ENCODE measurements at places on chromosomes 12 and 14. TPM values are rescaled to one million over a fixed set of nuclear protein-coding genes. Genes with fewer than 3 reads are reported as not detected.
A peak's percentile ranks its signal among the peaks of the same experiment; 100 is the strongest.

The WNT1 gene
- total RNA-seq = not detected

- H3K27ac ChIP-seq = no peak overlapping the region
- H3K4me1 ChIP-seq = no peaks in the 10 kb centered on the region
Measured at GRCh38 chr12:22275843-22276242, 58.7 kb downstream of the ST8SIA1 start.

DNA sequence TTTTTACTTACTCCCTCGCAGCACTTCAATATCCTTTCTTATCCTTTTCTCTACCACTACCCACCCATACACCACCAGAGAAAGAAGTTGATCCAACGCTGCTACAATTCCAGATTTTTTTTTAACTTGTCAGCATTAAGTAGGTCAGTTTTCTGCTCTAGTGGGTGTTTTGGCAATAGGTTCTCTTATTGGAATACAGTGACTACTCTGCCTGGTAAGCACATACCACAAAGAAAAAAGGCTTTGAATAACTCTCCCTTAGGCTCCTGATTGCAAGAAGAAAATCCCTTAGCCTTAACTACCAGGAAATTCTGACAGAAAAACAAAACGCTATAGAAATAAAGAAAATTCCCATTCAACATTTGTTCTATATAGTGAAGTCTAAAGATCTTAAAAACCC is 72.0 kb downstream of the NUMB start:
- H3K36me3 ChIP-seq = peaks cover 6% of the 10 kb centered on the region
- H3K27me3 ChIP-seq = no peaks in the 10 kb centered on the region
- H3K27ac ChIP-seq = no peak overlapping the region
- no peak for DNase-seq
- H3K4me3 ChIP-seq = no peak overlapping the region
- H3K4me1 ChIP-seq = no peaks in the 10 kb centered on the region

GRCh38 chr12:59375633-59376032 is 220.2 kb upstream of the SLC16A7 start:
- no peaks in the 10 kb centered on the region for H3K27me3 ChIP-seq
- no peak for DNase-seq
- H3K4me3 ChIP-seq = no peak overlapping the region
- no peak overlapping the region for H3K27ac ChIP-seq
- no peaks in the 10 kb centered on the region for H3K36me3 ChIP-seq

- H3K36me3 ChIP-seq = no peaks in the 10 kb centered on the region
- H3K27ac ChIP-seq = no peak overlapping the region
- H3K4me3 ChIP-seq = no peak overlapping the region
- no peaks in the 10 kb centered on the region for H3K4me1 ChIP-seq
- no peaks in the 10 kb centered on the region for H3K27me3 ChIP-seq
Measured at GRCh38 chr12:39006286-39006685, 100.9 kb upstream of the CPNE8 start.

DNA sequence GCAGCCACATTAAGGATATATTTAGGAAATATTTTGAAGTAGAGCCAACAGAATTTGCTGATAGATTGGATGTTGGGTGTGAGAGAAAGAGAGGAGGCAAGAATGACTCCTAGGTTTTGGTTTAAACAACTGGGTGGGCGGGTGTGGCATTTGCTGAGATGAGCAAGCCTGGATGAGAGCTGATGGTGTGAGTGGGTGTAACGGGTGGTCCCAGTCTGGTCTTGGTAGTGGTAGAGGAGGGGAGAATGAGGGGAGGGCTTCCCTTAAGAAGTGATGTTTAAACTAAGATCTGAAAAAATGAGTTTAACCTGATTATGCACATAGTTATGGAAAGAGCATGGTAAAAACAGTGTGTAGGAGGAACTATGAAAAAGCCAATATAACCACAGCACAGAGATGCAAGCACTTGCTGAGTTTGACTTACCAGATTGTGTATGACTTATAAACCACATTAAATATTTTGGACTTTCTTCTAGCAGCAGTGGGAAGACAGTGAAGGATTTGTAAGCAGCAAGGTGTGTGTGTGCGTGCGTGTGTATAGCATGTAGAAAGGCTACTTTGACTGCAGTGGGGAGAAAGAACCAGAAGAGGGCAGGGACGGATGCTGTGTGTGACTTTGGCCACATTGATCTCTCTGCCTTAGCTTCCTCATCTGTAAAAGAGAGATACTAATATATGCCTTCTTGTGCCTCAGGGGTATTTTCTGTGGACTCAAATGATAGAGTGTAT is 139.7 kb downstream of the PRIMA1 start:
- H3K36me3 ChIP-seq = 0 out of 2 replicates have a peak, but pooled peaks cover 3% of the 10 kb centered on the region
- DNase-seq = peak; percentile 48
- no peaks in the 10 kb centered on the region for H3K27me3 ChIP-seq
- H3K27ac ChIP-seq = no peak overlapping the region
- no peak overlapping the region for H3K4me3 ChIP-seq
- H3K4me1 ChIP-seq = no peaks in the 10 kb centered on the region

GRCh38 chr12:82682851-82683261 is 3.9 kb upstream of the TMTC2 start:
- H3K36me3 ChIP-seq = no peaks in the 10 kb centered on the region
- no peak for DNase-seq
- H3K4me3 ChIP-seq = no peak overlapping the region

- H3K27me3 ChIP-seq = no peaks in the 10 kb centered on the region
- H3K4me1 ChIP-seq = no peaks in the 10 kb centered on the region
- no peak for DNase-seq
- no peaks in the 10 kb centered on the region for H3K36me3 ChIP-seq
- no peak overlapping the region for H3K27ac ChIP-seq
Measured at GRCh38 chr14:80692903-80693302, 248.6 kb downstream of the CEP128 start.

DNA sequence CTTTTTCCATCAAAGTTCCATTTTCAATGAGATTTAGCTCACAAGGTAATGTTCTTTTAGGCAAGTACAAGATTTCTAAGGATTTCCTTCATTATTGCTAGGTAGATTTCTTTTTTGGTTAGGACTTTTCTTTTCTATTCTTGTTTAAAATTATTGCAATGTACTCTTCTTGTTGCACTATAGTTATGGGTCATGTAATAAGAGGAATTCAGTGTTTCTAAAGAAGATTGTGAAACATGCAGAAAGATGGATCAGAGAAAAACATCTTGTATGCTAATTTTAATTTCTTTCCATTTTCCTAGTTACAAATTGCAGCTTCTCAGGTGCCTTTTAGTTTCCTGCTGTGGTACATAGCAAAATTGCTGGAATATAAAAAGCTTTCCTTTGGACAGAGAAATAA is 56.1 kb downstream of the BTG1 start:
- H3K4me1 ChIP-seq = no peaks in the 10 kb centered on the region
- H3K27ac ChIP-seq = no peak overlapping the region
- DNase-seq = no peak
- no peaks in the 10 kb centered on the region for H3K27me3 ChIP-seq

DNA sequence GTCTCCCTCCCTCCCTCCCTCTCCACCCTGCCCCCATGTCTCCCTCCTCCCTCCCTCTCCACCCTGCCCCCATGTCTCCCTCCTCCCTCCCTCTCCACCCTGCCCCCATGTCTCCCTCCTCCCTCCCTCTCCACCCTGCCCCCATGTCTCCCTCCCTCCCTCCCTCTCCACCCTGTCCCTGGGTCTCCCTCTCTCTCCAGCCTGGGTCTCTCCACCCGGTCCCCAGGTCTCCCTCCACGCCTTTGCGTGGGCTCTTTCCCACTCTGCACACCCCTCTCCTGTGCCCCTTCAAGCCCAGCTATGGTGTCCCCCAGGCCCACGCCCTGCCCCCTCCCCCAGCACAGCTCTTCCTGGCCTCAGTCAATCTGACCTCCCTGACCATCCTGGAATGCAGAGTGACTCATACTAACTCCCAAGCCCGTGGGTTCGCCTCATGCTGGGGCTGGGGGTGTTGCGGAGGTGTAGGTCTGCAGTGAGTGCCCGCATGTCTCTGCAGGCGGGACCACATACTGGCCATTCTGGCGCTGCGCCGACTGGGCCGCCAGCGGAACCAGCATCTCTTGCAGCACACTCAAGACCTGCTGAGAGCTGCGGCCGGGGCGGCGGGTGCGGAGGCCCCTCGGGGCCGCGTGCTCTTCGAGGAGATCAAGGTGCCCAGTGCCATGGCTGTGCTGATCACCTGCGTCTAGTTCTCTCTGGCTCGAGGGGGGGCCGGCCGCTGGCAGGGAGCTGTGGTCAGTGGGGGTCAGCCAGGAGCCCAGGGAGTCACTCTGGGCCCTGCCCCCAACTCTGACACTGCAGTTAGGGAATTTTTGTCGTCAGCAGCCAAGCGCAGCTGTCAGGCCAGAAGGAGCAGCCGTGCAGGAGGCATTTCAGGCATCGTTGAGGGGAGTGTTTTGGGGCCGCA is 13.5 kb upstream of the TNFAIP2 start:
- no peak overlapping the region for H3K27ac ChIP-seq
- H3K4me3 ChIP-seq = peak overlapping the region; percentile 19
- peak; percentile 79 for DNase-seq
- H3K4me1 ChIP-seq = peaks cover 6% of the 10 kb centered on the region
- H3K36me3 ChIP-seq = no peaks in the 10 kb centered on the region
- no peaks in the 10 kb centered on the region for H3K27me3 ChIP-seq

DNA sequence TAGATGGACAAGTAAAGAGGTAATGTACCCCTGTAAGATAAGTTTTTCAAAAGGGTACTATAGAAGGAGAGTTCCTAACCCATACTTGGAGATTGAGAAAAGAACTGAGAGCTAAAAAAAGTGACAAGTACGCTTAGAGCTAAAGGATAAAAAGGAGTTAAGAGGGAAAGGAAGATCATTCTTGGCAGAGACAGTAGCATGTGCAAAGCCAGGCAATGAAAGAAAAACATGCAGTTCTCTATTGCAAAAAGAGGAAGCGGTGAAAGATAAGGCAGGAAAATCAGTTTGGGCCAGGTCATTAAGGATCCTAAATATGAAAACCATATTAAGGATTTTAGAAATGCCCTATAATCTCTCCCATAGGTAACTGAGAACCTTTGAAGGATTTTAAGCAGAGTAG is 500.4 kb upstream of the GARIN6 start:
- H3K27me3 ChIP-seq = no peaks in the 10 kb centered on the region
- no peak for DNase-seq
- H3K4me3 ChIP-seq = no peak overlapping the region
- H3K27ac ChIP-seq = no peak overlapping the region
- H3K4me1 ChIP-seq = no peaks in the 10 kb centered on the region
- H3K36me3 ChIP-seq = peaks cover 5% of the 10 kb centered on the region

DNA sequence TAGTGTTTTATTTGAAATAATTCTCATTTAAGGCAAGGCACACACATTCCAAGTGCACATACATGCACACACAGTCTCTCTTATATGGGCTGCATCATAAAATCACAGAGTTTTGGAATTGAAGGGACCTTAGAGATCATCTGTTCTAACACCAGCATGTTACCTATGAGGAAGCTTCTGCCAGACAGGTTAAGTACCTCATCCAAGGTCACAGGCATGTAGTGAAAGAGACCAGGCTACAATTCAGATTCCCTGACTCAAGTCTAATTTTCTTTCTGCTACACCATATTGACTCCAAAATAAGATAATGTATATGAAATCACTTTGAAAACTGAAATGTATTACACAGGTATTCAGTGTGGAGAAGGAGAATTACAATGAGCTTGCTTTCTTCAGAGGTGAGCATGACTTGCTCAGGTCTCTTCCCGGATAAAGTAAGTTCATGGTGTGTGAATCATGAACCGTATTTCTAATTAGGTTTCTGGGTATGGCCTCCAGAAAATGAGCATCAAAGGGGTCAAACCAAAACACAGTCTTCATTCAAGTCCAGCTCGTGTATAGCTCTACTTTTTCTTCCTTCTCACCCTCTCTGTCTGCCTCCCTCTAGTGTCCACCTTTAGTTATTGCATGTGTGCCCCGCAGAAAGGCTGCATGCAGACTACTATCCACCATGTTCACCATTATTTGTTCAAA is 411.9 kb downstream of the FUT8 start:
- no peaks in the 10 kb centered on the region for H3K36me3 ChIP-seq
- DNase-seq = peak; percentile 71
- H3K4me1 ChIP-seq = peaks cover 13% of the 10 kb centered on the region
- H3K27me3 ChIP-seq = no peaks in the 10 kb centered on the region
- no peak overlapping the region for H3K27ac ChIP-seq

The LGR5 gene
- 0.09 TPM for total RNA-seq

The ACOT4 gene
- 1.8 TPM for total RNA-seq

DNA sequence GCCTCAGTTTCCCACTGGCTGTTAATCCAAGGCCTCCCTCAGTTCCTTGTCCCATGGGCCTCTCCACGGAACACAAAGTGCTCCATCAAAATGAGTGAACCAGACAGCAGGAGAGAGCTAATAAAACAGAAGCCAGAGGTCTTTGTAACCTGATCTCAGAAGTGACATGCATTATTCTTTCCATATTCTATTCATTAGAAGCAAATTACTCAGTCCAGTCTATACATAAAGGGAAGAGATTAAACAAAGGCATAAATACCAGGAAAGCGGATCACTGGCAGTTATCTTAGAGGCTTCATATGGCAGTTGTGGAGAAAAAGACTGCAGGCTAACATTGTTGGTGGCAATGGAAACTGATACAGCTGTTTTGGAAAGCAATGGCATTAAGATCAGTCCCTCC is 170.6 kb upstream of the GARIN6 start:
- H3K36me3 ChIP-seq = no peaks in the 10 kb centered on the region
- no peak for DNase-seq
- H3K4me1 ChIP-seq = no peaks in the 10 kb centered on the region
- no peaks in the 10 kb centered on the region for H3K27me3 ChIP-seq
- no peak overlapping the region for H3K27ac ChIP-seq
- H3K4me3 ChIP-seq = no peak overlapping the region

Data from H9 (cell line).